Right lung (tissue), 10 donors: ENCODE measurements at places on chromosomes 13 and 19. TPM values are rescaled to one million over a fixed set of nuclear protein-coding genes. Genes with fewer than 3 reads are reported as not detected.

The SLAIN1 gene
- 27.9 TPM for polyA plus RNA-seq

The DIS3 gene
- polyA plus RNA-seq, result 37.5 TPM

The ZNF790 gene
- 15.7 TPM for polyA plus RNA-seq

The CEACAM20 gene
- not detected for polyA plus RNA-seq

The RAB3D gene
- polyA plus RNA-seq, result 16.0 TPM

The ZNF155 gene
- polyA plus RNA-seq, result 21.3 TPM

The MEIOSIN gene
- not detected for polyA plus RNA-seq

DNA sequence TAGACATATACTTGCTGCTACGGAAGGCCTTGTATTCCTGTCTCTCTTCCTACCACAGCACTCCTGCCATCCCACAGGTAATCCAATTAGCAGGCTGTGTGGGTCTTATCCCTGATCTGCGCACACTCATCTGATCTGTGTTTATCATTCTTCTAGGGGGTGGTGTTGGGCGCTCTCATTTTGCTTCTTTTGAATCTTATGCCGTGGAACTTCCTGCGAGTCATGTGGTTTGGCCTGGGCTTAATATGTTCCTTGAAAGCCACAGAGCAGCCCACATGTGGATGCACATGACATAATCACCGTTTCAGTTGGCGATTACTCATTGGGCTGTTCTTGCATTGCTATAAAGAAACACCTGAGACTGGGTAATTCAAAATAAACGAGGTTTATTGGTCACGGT is 7.5 kb downstream of the RASA3 start:
- no peak for DNase-seq

DNA sequence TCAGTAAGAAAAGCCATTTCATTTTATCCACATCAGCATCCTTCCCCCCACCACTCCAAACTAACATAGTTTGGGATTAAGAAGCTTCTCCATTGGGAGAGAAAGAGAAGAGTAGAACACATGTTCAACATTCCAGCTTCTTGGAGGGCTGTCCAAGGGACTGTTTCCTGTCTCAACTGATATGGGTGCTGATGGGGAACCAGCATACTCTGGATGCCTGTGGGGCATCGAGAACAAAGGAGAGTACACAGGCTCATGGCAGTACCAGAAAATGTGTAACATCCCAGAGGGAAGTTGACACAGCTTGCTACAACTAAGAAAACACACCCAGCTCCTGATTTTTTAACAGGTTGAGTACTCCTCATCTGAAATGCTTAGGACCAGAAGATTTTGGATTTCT is 24.7 kb downstream of the SUCLA2 start:
- no peak for DNase-seq

DNA sequence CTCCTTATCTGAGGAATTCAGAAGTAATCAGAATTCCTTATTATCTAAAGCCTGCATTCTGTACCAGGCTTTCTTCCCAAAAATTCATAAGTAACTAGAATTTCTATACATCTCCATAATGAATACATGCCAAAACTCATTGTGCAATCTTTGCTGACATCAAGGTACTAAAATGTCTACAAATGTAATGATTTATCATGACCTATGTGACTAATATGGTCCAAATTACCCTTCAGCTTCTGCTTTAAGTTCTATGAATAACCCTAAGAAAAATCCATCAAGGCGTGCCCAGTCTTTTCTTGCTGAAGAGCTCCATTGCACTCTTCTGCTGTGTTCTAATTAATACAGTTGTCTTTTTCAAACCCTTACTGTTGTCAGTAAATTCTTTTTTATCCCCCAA is 58.5 kb upstream of the SLITRK1 start:
- no peak for DNase-seq

GRCh38 chr13:72317346-72318109 is 409.9 kb downstream of the MZT1 start:
- DNase-seq, result no peak

DNA sequence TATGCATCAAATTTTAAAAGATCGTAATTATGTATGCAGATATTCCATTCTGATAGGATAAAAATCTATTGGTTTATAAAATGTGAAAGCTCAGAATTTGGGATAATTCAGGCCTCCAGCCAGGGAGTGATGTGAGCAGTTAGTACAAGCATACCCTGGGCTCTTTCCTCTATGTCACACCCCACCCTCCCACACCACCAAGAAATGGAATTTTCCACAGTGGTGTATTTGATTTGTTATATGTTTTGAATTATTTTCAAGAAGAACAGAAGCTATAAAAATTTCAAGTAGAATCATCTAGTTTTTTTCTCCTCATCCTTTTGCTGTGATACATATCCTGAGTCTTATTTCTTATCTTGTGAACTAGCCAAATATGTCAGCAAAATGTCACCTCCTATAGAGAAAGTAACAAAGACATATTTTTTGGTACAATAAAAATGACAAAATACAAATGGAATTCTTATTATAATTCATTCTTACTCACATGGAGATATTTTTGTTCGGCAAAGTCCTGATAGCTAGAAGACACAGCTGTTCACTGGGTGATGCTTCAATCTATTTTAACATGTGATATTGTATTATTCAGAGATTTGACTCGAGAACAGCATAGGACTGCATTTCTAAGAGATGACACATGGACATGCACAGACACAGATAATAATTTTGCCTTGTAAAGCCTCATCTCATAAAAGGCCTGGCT is 61.2 kb upstream of the FRY start:
- no peak for DNase-seq

DNA sequence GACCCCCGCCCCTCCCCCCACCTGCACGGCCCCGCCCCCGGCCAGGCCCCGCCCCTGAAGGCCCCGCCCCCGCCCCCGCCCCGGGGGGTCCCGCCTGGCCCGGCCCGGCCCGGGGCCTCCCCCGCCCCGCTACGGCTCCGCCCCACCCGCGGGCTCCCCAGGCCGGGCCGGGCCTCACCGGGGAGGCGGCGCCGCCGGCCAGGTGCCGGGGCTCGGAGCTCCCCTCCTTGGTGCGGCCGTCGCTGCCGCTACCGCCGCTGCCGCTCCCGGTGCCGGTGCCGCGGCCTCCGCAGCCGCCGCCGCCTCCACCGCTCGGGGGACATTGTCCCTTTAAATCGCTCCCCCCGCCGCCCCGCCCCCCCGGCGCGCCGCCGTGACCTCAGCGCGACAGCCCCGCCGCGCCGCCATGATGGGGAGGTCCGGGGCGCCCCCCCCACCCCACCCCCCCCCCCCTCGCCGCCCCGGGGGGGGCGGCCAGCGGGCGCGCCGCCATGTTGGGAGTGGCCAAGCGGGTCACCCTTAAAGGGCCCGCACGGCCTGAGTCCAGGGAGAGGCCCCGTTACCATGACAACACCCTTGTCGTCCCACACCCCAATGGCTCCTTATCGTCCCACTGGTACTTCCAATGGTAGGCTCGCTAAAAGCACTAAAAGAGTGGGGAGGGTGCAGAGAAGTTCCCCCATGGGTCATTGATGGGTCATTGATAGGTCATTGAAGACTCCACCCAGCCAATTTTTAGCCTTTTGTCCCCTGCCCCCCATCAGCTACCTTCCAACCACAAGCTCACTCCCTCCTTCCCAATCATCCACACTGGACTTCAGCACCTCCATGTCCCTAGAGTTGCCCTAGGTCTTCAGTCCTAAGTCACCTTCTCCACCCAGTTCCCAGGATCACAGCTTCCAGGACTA is at the start of gene WIZ:
Gene WIZ, minus strand, starts transcription at position 337 of the 908 bp plus-strand sequence. CDS start 1,649 bp downstream, outside the sequence.
- peak; percentile 68 for DNase-seq

- DNase-seq, result no peak
Measured at GRCh38 chr13:75023609-75024008, 458.4 kb downstream of the TBC1D4 start.

GRCh38 chr19:1315470-1316166 is 29.9 kb downstream of the EFNA2 start:
- DNase-seq, result no peak

- DNase-seq, result no peak
Measured at GRCh38 chr13:99990126-99990977, 8.8 kb downstream of the ZIC2 start.

GRCh38 chr19:11091703-11092153 is 2.5 kb downstream of the LDLR start:
- DNase-seq, result peak; percentile 74

GRCh38 chr13:106795847-106796246 is 227.9 kb upstream of the ARGLU1 start:
- no peak for DNase-seq

DNA sequence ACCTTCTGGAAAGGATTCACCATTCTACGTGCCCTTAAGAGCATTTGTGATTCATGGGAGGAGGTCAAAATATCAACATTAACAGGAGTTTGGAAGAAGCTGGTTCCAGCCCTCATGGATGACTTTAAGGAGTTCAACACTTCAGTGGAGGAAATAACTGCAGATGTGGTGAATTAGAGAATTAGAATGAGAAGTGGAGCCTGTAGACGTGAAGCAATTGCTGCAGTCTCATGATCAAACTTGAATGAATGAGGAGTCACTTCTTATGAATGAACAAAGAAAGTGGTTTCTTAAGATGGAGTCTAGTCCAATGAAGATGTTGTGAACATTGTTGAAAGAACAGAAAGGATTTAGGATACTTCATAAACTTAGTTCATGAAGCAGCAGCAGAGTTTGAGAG is 129.1 kb downstream of the TNFRSF19 start:
- DNase-seq, result no peak

DNA sequence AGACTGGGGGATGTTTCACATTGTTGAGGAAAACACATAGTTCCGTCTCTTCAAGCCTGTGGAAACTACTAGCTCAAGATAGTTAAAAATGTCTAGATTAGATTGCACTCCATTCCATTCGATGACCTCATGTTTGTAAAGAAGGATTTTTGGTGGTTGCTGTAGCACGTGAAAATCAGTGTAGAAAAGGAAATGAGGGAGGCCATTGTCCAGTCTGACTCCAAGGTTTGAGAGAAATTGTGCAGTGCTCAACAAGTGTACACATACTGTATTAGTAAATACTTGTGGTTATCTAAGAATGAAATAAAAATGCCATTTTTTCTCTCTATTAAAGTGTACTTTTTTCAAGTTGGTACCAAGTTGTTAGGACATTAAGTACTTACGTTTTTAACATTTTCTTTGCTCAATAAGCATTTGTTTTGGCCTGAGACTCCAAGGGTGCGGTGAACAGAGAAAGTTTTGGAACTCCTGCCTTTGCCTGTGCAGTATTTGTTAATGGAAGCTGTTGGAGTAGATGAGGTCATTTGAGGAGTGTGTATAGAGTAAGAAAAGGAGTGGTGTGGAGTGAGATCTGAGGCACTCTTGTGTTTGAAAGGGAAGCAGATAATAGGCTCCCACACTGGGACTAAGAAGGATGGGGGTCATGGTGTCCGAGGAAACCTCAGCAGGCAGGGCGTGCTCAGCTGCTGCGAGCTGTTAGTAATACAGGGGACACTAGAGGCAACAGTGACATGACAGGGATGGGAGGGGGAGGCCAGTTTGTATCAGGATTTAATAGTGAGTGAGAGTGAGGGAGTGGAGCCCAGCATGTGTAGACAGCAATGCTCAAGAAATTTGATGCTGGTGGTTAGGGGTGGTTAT is 4.4 kb downstream of the WASF3 start:
- no peak for DNase-seq

GRCh38 chr13:103640606-103641005 is 574.4 kb upstream of the SLC10A2 start:
- no peak for DNase-seq

DNA sequence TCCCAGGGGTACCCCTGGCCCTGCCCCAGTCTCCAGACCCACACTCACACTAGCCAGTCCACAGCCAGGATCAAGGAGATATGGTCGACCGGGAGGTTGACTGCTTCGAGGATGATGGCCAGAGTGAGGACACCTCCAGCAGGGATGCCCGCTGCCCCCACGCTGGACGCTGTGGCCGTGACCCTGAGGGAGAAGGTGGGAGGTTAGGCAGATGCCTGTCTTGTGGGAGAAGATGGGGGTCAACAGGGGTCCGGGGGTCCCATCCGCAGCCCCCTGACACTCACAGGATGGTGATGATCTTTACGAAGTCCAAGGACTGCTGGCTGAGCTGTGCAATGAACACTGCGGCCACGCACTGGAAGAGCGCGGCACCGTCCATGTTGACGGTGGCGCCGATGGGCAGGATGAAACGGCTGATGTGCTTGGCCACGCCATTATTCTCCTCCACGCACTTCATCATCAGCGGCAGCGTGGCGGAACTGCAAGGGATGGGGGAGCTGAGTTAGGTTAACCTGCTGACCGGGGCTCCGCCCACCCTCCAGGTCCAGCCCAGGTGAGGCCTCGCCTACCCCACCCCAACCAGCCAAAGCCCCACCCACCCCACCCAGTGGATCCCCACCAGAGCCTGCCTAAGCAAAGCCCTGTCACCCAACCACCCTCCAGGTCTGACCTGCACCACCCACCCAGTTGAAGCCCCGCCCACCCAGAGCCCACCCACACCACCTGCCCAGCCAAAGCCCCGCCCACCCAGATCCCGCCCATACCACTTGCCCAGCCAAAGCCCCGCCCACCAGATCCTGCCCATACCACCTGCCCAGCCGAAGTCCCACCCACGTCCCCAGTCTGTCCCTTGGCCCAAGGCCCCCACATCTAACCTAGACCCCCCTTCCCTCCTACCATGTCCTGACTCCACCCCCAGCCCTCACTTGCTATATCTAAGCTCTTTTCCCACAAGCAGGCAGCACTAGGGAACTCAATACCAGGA is 11.2 kb downstream of the SLC1A5 start:
- DNase-seq, result no peak

DNA sequence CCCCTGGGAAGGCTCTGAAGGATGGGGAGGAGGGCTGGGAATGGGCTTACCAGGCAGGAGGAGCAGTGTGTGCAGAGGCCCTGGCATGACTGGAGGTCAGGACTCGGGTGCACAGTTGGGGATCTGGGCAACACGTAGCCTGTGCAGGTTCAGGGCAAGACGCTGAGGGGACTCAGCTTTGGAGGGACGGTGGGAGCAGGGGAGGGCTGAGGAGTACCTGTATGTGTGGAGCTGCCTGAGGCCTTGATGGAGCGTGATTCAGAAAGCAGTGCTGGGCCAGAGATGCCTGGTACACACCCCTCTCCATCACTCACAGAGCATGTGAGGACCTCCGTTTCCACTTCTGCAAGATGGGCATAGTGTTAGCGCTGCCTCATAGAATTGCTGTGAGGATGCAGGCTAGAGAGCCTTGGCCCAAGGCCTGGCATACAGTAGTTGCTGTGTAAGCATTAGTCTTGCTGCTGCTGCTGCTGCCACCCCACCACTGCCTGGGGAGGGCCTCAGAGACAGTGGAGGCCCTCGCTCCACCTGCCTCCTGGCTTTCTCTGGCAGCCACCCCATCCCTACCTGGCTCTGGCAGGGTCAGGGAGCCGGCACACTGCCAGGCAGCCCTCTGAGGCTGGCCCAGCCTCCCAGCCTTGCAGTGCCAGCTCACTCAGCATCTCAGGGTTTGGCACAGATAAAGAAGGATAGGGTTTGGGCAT is 2.4 kb downstream of the PAK4 start:
- no peak for DNase-seq

DNA sequence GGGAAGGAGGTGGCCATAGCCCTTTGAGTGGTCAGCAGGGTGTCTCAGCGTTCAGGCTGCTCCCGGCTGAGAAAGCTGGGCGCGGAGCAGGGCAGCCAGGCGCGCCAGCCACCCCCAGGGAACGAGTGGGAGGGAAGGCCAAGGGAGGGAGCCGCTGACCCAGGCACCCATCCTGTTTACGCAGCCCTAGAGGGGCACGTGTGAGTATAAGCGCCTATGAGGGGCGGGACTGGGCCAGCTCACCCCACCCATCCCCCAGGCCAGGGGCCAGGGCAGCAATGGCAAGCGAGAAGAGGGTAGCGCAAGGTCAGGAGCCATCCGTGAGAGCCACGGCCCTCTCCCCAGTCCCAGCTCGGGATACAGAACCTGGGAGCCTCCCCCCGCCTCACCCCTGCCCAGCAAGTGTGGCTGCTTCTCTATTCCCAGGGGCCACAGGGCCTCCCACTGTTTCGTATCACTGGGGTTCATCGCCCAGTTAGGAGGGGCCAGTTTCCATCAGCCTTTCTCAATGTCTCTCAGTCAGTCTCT is 897 bp upstream of the DMKN start:
- no peak for DNase-seq
